SHP77 (cell line): ENCODE measurements at places on chromosomes 2 and 18.

- no peak for DNase-seq
These were observed 104.4 kb downstream of the DOCK10 start for GRCh38 chr2:224937887-224938286.

DNA sequence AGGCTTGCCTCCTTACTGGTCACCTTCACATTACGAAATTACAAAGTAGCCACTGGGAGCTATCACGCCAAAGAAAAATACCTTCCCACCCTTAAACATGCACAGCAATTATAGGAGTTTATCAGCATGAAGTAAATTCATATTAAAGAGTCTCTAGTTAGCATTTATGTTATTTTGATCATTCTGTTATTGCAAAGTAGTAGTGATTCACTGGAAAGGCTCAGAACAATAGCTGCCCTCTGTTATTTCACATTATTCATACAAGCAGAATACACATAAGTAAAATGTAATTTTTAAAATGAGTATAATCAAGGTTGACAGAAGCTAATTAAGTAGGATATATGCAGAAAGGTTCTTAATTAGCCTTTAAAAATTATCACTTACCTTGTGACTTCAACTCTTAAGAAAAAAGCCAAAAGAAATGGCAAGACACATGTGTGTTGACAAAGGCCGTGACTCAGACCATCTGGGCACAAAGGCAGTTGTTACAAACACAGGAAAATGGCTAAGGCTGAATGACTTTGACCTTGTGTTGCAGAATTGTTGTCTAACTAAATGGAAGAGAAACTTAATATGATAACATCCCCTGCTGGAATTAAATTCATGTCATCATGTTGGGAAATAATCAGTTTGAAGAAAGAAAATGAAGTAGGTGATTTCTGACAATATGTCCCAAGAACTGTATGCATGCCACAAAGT, 108.3 kb downstream of the ARL6IP6 start:
- no peak for DNase-seq

- no peak for DNase-seq
These were observed 595 bp downstream of the PARD6G start for GRCh38 chr18:80246445-80247392.

GRCh38 chr2:237867465-237867864, 8.0 kb downstream of the RAMP1 start:
- DNase-seq, result no peak

DNA sequence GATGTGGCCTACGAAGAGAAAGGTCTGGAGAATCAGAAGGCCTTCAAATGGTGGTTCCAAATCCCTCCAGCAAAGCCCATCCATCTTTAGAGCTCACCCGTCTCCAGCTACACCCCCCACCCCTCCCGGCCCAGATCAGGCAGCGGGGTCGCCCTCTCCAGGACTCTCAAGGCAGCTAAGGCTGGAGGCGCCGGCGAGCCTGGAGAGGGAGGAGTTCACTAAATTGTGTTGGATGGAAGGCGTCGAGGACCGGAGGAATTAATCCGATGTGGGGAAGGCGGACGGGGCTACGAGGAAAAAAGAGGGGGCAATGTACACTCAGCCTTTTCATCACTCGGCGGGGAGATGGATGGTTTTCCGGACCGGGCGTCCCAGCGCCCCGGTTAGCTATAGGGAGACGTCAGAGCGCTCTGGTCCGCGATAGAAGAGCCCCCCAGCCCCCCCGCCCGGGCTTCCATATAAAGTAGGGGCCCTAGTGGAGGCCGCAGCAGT, at the start of gene GRP:
GRP (plus strand) TSS at position 487 of the 492 bp plus-strand sequence. CDS start 108 bp downstream, outside the sequence.
- peak; percentile 22 for DNase-seq
